ENCODE measurements at places on chromosomes 16 and 17.

DNA sequence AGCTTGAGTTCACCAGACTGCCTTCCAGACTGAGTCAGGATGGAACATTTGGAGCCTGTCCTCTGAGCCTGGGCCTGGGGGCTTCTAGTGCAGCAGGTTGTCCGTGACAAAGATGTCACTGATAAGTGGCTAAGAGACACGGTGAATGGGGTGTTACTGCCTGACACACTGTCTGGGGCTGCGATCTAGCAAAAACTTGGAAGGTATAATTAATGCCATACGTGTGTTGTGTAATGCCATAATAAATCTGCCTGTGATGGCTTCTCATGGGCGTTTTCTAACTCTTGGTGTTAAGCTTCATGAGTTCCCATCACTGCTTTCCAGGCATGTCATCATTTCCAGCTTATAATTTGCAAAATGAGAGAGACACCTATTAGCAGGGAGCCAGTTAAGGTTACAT lies 215.4 kb downstream of the UTP18 start:
- DNase-seq: no peak

DNA sequence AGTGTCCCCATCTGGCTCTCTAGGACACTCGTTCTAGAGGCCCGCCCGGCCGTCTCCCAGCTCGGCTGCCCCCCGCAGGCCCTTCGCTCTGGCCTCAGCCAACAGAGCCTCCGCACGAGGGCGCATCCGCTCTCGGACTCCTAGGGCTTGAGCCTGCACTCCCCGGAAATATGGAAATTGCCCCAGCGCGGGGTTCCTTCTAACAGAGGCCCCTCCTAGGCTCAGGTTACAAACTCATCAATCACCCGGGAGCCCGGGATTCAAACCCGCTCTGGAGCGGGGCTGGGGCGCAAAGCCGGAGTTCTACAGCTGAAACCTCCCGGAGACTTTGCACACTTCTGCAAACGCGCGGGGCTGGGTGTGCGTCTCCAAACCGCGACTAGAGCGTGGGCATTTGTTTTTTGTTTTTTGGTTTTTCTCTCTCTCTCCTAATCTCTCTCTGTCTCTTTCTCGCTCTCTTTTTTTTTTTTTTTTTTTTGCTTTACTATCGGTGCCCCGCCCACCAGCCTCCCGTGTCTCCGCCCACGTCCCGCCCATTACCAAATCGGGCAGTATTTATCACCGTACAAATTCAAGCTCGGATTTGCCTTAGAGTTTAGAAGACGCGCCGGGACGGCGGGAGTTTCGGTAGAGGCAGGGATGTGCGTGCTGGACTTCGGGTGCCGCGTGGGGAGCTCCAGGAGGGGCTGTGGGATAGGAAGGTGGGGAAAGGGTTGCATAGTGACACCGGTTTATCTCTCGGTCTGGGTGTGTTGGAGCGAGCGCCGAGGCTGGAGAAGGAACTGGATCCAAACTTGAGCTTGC lies 2.4 kb upstream of the FOXL1 start:
- DNase-seq: no peak

- no peak for DNase-seq
These were observed 10.9 kb downstream of the SLC35G3 start for GRCh38 chr17:35183332-35183731.

- no peak for DNase-seq
These were observed 155.7 kb downstream of the CCDC182 start for GRCh38 chr17:57589151-57590034.

- DNase-seq: no peak
These were observed 1.6 kb downstream of the NDUFAF8 start for GRCh38 chr17:81240761-81241160.

- no peak for DNase-seq
These were observed 424.7 kb upstream of the MAF start for GRCh38 chr16:80025236-80025635.

DNA sequence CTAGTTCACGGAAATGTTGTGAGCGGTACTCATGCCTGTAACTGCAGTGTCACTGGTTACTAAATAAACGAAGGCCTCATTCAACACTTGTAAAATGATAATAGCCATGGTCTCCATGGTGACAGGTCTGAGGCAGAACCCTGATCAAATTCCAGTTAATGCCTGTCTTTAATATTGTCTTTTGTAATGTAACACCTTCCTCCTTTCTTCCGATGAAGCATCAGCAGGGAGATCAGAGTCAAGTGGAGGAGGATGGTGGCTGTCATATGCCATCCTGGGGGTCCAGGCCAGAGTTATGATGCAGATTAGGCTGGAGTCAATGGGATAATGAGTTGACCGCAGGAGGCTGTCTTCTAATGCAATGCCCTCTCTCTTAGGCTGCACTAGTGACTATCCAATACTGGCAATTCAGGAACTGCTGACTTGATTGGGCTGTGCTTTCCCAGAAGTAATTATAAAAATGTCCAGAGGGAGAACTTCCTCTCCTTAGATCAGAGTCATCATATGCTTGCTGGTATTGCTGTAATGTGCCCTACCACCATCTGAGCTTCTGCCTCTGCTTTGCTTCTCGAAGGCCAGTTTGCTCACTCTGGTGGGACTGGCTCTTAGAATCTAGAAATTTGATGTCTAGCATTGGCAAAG lies 419.1 kb downstream of the CA10 start:
- DNase-seq: no peak

- DNase-seq: no peak
These were observed 8.2 kb downstream of the PLCD3 start for GRCh38 chr17:45123930-45124796.

DNA sequence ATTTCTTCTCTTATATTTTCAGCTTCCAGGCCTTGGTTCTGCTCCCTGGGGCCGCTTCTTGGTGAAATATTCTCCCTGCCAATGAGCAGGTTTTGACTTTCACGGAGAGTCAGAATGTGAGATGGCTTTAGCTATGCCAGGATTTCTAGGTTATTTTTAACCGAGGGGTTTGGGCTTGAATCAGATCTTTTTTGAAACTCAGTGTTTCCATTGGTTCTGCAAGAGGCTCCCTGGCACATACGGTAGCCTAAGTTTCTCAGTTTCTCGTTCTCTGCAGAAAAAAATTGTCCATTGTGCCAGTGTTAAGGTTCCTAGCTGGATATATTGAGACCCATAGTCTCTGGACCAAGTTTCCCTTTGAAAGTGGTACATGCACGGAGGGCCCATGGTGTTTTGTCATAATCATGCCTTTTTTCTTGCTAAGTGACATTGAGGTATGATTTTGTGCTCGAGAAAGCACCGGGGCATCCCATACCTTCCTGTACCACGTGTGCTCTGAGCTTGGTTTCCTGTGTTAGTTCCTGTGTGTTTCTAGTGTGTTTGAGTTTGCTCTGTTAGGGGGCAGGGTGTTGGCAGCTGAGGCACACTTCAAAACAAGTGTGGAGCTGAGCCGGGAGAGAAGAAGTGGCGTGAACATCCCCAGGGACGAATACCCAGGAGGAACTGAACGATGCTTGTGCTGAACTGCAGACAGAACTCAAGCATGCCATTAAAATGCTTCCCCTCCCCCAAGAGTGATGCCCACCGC lies 127.2 kb downstream of the HS3ST3B1 start:
- DNase-seq: peak; percentile 6

DNA sequence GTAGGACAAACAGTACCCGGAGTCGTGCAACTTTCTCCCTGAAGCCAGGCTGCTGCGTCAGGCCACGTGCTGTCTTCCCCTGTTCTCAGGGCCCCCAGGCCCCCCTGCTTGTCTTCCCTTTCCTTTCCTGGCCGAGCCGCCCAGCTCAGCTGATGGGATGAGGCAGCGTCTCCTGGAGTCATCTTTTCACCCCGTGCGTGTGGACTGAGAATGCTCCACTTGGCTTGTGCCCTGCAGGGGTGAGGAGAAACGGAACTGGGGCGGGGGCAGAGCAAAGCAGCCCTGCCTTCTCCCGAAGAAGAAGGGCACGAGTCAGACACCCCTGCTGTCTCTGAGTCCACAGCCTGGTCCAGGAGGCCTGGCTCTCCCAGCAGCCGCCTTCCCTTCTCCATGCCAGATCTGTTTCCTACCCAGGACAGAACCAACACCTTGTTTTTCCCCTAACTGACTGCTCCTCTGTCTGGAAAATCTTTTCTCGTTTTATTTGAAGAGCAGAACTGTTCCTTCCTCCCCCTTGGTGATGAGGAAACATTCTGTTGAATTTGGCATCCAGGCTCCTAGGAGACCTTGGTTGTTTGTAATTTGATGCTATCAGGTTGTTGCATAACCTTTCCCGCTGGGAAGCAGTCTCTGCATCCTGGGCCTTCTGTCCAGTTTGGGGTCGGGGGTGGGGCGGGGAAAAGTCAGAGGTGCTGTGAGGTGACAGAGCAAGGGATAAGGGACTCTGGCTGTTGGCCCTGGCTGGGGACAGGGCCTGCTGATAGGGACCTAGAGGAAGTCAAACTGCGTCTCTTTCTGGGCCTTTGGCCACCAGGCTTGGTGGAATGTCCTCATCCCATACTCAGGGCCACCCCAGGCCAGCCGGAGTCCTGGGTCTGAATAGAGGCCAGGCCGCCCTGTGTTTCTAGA lies 78.8 kb downstream of the WIPI1 start:
- DNase-seq: no peak

DNA sequence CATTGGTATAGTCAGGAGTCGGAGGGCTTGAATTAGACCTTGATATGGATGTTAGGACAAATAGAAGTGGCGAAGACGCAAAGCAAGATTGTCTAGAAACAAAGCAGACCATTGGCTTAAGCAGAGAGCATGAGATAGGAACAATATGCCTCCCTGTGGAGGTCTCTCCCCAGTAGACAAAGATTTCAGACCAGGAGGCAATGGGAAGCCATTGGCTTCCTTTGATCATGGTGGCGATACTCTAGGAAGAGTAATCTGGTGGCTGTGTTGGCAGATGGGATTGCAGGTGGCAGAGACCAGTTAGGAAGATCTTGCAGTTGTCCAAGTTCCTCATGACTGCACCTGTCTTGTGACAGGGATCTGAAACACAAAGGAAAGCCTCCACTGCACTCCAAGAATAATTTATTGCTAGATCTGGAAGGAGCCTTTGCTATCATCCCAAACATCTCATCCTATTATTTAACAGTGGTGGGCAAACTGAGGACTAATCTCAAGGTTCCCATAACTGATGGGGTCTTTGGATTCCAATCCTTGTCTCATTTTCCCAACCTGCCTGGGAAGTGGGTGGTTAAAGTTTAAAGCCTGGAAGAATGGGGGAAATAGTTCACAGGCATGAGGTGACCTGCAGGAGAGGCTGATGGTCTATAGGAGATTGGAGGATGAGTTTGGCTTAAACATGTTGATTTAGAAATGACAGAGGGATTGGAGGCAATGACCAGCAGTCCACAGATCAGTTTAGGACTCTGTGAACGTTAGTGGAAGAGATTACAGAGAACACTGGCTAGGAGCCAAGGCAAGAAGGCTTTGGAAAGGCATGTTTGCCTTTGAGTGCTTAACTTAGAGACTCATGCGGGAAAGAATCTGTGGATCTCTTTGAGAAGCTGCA lies 37.0 kb downstream of the HLF start:
- no peak for DNase-seq

GRCh38 chr16:69270831-69271230 lies 40.3 kb upstream of the VPS4A start:
- no peak for DNase-seq

- DNase-seq: peak; percentile 40
These were observed 209.7 kb downstream of the RBFOX3 start for GRCh38 chr17:79400989-79401703.

DNA sequence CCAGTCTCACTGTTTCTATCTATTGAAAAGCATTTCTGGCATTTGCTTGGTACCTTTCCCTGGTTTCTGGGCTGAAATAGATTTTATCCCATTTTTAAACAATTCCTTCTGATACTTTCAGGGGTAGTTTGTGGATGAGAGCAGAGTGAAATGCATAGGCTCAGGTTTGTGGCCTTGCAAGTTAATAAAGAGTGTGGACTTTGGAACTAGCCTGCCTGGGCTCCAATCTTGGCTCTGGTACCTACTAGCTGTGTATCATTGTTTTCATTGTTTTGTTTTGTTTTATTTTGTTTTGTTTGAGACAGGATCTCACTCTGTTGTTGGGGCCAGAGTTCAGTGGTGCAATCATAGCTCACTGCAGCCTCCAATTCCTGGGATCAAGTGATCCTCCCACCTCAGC lies 175.5 kb downstream of the PRKCB start:
- DNase-seq: no peak

DNA sequence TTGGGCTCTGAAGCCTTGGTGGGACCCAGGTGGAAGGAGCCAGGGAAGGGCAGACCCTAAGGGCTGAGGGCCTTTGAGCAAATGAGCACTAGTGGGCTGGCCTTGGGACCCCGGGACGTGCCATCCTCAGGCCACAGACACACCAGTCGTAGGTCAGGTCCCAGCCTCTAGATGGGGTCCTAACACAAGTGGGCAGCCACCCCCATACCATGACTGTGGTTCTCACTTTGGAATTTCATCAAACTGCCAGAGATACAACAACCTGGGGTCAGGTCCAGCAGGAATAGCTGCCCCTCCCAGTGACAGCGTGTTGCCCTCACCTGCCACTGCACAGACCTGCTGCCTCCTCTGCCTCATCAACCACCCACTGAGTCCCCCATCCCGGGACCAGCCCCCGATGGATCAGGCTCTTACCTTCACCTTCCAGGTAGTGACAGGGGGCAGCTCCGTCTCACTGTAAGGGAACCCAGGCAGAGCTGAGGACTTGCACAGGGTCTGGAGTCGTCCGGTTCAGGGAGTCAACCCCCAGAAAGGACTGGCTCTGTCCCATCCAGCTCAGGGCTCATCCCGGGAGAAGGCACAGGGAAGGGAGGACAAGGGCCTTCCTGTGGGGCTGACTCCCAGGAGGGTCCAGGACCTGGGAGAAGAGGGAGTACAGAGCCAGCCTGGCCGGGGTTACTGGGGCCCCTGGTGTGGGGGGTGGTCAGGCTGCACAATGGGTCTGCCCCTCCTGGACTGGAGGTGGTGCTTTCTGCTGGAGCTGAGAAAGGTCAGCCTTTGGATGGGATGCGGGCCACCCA lies 40.0 kb downstream of the LGALS9 start:
- DNase-seq: no peak

GRCh38 chr17:57782062-57782490 lies 37.0 kb upstream of the CCDC182 start:
- no peak for DNase-seq

DNA sequence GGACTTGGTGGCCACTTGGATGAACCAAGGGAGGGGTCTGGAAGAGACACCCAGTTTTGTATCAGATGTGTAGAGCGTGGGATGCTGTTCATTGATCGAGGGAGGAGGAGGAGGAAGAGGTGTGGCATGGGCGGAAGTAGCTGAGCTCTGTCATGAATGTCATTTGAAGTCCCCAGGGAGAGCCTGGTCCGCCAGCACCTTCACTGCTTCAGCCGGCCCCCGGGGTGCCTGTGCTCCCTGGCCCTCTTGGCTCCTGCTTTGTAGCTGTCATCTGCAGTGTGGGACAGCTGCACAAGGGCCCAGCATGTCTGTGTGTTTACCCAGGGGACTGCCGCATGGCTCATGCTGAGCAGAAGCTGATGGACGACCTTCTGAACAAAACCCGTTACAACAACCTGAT lies 75.4 kb upstream of the RBL2 start:
- no peak for DNase-seq

DNA sequence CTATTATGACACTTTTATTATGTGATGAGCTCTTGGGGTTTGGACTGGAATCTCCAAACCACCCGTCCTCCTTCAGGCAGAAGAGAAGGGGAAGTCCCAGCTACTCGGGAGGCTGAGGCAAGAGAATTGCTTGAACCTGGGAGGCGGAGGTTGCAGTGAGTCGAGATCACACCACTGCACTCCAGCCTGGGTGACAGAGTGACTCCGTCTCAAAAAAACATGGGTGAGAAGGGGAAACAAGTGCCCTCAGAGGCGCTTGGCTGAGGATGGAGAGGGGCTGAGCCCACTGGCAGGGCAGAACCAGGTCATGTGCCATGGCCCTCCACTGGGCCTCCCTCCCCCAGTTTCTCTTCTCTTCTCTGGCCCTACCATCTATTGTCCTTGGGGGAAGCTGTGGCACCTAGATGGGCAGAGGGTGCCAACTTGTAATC lies 120.9 kb upstream of the SMURF2 start:
- DNase-seq: no peak
